ENCODE measurements at places on chromosomes 4 and X.
A peak's percentile ranks its signal among the peaks of the same experiment; 100 is the strongest.

DNA sequence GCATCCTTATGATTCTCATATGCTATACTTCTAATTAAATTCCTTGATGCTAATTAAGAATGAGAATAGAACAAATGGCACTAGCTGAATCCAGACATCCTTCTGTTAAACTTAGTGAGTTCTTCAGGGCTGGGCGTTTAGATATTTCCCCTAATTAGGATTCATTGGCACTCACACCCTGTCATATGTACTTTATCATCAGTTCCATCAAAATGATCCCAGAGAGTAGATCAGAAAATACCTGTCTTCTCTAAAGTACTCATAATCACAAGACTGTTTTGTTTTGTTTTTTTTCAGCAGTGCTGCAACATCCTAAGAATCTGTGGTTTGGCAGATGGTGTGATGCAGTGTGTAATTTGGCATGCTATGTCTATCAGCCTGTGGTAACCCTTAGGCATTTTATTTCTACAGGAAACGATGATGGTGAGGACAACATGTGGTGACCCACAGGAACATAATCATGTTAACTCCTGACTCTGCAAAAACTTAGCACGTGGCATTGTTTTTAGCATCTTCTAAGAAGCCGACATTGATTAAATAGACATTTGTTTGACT lies 2528.4 kb downstream of the ARAP2 start:
- DNase-seq: peak; percentile 45

DNA sequence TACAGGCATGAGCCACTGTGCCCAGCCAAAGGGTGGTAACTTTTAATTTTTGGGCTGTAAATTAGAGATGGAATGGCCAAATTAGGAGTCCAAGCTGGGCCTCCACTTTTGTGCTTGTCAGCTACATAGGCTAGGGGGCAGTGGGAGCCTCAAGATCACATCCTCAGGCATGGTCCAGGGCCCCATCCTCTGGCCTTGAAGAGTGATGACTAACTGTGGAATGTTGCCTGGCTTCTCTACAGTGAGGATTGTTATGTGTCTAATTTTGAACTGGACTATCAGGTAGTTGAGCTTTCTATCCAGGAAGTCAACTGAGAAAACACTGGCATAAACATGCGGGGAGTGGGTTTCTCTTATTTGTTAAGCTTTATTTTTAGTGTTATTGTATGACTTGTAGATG lies 33.0 kb downstream of the CCNG2 start:
- peak; percentile 18 for DNase-seq

GRCh38 chrX:55486736-55487135 lies 2.9 kb downstream of the USP51 start:
- no peak for DNase-seq

DNA sequence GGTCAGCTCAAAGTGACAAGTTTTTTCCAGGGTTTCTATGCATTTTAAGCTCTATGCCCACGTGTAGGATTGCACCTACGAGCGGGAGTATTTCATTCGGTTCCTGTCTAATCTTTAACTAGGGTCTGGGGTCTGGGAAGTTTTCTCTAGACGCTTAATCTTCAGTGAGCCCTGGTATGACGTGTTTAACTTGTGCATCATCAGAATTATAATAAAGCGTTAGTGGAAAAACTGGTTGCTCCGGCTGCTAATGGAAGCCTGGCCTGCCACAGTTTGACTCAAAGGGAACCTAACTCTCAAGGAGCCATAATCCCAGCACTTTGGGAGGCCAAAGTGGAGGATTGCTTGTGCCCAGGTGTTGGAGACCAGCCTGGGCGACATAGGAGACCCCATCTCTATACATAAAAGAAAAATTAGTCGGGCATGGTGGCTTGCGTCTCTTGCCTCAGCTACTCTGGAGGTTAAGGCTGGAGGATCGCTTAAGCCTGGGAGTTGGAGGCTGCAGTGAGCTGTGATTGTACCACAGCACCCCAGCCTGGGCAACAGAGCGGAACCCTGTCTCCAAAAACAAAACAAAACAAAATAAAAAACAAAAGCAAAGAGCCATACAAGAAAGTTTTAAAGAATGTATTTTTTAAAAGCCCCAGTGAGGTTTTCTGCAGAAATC lies 30.2 kb downstream of the ARSD start:
- DNase-seq: no peak

GRCh38 chr4:6802025-6802424 lies 19.5 kb downstream of the KIAA0232 start:
- no peak for DNase-seq

DNA sequence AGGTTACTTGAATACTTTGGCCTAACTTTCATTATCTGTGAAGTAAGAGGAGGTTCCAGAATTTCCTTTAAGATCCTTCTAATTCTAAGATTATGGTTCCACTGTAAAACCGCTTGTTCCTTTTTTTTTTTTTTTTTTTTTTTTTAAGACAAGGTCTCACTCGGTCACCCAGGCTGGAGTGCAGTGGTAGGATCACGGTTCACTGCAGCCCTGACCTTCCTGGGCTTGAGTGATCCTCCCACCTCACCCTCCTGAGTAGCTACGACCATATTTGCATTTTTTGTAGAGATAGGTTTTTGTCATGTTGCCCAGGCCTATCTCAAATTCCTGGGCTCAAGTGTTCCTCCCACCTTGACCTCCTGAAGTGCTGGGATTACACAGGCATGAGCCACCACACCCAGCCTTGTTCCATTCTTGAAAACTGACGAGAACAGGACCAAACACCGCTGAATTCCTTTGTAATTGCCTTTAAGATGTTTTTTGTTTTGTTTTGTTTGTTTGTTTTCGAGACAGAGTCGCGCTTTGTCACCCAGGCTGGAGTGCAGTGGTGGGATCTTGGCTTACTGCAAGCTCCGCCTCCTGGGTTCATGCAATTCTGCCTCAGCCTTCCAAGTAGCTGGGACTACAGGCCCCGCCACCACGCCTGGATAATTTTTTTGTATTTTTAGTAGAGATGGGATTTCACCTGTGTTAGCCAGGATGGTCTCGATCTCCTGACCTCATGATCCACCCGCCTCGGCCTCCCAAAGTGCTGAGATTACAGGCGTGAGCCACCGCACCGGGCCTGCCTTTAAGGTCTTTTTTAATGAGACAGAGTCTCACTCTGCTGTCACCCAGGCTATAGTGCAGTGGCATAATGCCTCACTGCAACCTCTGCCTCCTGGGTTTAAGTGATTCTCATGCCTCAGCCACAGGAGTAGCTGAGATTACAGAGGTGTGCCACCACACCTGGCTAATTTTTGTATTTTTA lies 6.8 kb downstream of the PDS5A start:
- no peak for DNase-seq

DNA sequence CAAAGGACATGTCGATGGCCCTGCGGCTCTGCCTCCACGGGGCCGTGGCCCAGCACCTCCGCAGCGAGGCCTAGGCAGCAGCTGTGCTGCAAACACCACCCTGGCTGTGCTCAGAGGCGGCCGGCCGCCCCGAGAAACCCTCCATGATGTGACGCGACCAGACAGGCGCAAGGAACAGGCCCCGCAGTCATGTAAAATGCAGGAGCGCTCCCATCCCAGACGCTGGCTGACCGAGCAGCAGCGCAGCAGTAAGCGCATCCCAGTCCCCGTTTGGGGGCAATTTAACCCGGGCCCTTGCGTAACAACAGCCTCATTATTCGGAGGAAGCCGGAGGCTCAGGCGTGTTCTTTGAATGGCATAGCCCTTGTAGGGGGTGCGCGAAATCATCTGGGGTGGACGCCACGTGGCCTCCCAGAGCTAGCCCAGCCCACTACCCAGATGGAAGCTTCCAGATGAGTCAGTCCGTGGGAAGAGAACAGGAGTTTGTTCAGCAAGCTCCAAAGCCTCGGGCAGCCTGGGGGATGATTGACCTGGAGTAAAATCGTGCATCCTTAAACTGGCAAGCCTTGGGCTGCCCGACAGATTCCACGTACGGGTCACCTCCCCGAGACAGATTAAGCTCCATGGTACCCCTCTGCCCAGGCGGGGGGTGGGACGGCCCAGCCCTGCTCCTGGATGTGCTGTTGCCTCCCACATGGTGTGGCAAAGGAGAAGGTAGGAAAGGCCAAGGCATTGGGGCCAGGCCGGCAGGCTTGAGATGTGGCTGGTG lies 124.0 kb downstream of the HMX1 start:
- no peak for DNase-seq

- peak; percentile 79 for DNase-seq
Measured at GRCh38 chr4:126558596-126558995, 1074.2 kb upstream of the INTU start.

DNA sequence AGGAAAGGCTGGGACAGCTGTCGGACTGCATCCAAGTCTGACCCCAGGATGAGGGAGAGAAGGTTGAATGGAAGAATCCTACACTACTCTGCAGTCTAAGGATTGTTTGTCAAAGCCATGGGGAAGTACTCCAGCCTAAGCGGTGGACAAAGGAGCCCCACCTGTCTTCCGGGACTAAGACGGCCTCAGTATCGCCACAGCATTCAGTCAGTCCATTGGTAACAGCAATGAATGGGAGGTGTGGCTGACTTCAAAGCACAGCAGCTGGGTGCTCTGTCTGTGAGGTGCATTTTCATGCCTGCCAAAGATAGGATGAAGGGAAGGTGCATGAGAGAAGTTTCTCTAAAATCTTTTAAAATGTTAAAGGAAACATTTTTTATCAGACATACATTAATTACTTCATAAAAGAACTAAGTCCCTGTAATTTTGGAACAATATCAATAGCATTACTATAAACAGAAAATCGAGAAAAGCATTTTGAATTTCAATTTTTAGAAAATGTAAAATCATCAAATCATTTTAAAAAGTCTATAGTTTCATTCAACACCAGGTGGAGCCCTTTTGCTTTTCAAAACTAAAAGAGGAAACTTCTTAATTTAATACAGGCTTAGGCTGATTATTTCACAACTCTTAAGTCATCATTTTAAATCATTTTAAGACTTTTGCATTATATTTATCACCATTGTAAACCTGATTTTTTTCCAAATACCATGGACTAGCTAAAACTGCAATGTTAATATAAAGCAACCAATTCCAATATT lies 27.6 kb upstream of the INTU start:
- peak; percentile 66 for DNase-seq

DNA sequence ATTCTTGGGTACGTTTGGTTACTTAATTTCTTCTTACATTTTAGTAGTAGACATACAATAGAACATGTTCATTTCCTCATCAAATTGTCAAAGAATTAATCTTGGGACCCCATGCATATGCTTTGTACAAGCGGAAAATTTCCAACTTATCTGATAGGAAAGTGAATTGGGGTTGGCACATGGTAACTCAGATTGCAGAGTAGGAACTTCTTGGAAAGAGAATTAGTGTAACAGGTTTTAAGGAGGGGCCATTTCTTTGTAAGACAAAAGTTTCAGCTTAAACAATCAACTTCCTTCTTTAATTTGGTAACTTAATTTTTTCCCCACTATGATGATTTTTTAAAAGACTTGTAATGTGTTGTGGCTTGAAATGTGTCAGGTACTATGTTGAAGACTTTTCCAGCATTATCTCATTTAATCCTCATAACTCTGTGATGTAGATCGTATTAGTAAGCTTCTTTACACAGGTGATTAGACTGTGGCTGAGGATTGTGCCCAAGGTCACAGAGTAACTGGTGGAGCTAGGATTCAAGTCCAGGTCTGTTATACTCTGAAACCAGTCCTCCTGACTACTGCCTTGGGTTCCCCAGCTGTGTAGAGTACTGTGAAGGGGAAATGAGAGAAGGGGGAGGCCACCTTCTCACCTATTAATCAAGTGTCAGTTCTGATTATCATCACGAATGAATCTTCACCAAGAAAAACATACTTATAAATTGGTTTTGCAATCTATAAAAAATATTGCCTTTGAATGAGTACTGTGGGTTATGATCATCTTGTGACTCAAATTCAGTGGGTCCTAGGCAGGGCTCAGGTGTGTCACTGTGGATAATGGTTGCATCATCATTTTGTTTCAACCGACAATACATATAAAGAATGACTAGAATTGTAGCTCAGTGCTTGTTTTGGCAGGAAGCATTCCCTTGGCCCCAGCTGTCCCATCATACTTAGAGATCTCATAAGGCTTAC lies 4.3 kb downstream of the GK start:
- DNase-seq: no peak

GRCh38 chrX:40158036-40158706 lies 60.4 kb upstream of the BCOR start:
- DNase-seq: no peak

GRCh38 chr4:94214703-94215319 lies 7.1 kb downstream of the SMARCAD1 start:
- no peak for DNase-seq

- peak; percentile 21 for DNase-seq
Measured at GRCh38 chrX:17039826-17040225, 93.4 kb downstream of the REPS2 start.

DNA sequence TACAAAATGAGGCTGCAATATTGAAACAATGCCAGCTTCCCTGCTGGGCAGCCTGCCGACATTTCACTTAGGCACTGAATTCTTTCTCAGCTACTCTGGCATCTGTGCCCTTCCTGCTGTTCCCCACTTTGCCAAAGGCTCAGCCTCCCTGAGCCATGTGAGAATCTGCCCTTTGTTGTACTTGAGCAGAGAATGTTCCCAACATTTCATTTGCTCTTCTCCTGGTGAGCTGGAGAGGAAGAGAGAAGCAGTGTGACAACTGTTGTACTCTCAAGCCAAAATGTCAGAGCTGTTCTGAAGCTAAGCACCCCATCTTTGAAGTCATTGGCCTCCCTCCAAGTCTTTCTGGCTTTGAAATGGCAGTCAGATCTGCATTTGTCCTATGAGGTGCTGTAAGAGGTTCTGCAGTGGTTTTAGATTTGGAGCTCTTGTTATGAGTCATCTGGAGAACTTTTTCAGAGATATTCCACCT lies 32.5 kb downstream of the LANCL3 start:
- no peak for DNase-seq

GRCh38 chr4:150280081-150280895 lies 202.0 kb downstream of the DCLK2 start:
- no peak for DNase-seq

DNA sequence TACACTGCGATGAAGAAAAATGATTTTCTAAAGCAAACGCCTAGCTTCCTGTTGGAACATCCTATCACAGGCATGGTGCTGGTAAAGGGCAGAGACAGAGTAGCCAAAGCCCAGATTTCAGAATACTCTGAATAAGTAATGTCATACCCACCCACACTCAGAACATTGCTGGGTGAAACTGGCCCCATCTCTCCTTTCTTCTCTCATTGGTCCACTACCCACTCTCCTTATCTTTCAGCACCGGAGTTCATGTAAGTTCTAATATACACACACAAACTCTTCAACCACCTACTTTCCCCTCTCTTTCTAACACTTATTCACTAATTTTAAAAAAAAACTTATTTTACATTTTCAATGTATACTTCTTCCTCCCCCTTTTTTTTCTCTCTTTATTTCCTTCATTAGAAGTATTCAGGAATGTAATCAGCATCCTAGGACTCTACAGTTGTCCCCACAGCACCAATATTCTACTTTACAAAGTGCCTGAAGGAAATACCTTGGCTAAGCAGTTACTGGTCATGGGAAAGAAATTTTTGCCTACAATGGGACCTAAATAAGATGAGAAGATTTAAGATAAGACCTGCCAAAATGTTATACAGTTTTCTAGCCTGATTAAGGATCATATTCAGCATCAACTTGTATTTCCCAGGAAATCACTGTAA lies 63.0 kb downstream of the SEC24D start:
- DNase-seq: no peak

- DNase-seq: no peak
Measured at GRCh38 chr4:151304755-151305154, 20.6 kb downstream of the SH3D19 start.
